IMR-90 (cell line): ENCODE measurements at places on chromosomes 2 and 18. TPM values are rescaled to one million over a fixed set of nuclear protein-coding genes. Genes with fewer than 3 reads are reported as not detected.

DNA sequence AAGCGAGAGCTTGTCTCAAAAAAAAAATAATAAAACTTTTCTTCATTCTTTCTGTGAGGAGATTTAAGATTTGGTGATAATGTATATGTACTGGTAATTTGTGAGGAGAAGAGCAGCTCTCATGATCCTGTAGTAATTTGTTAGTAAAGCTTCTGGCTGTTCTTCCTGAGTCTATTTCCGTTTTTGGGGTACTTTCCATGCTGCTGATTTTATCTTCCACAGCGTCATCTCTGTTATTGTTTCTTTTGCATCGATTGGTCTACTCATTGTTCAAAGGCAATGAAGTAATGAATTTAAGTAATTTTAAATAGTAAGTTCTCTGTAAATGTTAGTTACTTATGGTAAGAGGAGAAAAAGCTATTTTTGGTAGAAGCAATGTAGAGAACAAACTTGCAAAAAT lies 12.0 kb downstream of the NDUFAF7 start:
- H3K36me3 ChIP-seq = peaks cover 26% of the 10 kb centered on the region
- no peaks in the 10 kb centered on the region for H3K27me3 ChIP-seq
- H3K27ac ChIP-seq = no peak overlapping the region
- H3K4me3 ChIP-seq = no peak overlapping the region
- H3K4me1 ChIP-seq = peaks cover 5% of the 10 kb centered on the region; the same call in 1 of the 2 replicates

DNA sequence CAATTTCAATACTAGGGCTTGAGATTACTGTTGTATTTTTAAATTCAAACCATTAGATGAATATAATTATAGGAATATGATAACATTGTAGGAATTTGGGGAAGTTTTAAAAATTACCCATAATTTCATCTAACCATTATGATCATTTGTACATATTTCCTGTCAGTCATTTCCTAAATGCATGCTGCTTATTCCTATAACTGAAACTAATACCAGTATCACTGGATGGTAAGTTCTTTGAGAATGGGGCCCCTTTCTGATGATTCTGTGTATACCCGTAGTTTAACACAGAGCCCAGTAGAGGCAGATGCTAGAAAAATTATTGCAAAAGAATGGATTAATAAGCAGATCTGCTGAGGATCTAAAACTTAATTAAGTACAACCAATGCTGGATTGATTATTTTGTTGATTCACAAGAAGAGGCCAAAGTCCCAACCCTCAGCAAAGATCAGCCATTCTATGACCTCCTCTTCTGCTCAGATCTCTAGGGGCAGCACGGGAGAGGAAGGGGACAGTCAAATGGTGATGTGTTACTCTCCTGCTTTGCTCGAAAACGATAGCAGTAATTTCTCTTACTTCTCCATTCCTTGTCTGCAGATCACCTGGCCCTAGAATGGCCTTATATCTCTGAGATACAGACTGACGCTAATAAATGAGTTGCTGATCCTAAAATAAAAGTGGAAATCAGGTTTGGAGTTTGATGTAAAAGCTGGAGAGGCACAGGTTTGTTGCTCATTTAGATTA lies 69.5 kb upstream of the PELI1 start:
- no peak overlapping the region for H3K4me3 ChIP-seq
- no peaks in the 10 kb centered on the region for H3K36me3 ChIP-seq
- no peaks in the 10 kb centered on the region for H3K4me1 ChIP-seq
- DNase-seq = no peak

DNA sequence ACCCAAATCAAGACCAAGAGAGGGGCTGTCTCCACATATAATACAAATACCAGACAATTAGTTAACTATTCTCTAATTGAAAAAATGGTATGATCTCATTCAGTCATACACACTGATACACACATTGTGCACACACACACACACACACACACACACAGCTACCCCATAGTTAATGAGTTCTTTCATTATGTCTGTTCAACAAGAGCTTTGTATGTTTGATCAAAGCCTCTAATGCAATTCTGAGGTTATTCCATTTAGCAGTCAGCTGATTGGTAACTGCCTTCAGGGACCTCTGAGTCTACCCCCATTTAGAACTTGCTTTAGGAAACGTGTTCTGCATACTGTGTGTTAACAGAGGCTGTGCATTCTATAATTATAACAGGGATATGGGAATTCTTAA lies 741.4 kb upstream of the LRRTM4 start:
- no peaks in the 10 kb centered on the region for H3K36me3 ChIP-seq
- H3K4me3 ChIP-seq = no peak overlapping the region
- no peaks in the 10 kb centered on the region for H3K27me3 ChIP-seq
- H3K4me1 ChIP-seq = no peaks in the 10 kb centered on the region
- no peak for DNase-seq

DNA sequence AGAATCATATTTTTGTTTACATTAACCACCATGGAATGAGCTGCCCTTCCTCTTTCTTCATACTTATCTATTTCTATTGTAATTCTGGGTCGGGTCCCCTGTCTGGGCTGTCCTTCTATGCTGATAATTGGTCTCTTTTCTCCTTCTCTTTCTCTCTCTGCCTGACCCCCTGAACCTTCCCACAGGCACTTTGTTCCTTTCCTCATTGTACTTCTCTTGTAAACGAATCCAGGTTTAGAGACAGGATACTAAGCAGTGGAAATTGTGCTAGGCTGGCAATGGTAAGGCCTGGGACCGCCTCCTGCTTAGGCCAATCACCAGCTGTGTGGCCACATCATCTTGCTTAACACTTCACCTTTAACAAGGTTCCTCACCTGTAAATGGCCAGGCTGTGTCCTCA lies 137.0 kb downstream of the ZNF532 start:
- no peak overlapping the region for H3K27ac ChIP-seq
- no peaks in the 10 kb centered on the region for H3K36me3 ChIP-seq
- DNase-seq = no peak
- H3K27me3 ChIP-seq = no peaks in the 10 kb centered on the region
- H3K4me1 ChIP-seq = peaks cover 8% of the 10 kb centered on the region

DNA sequence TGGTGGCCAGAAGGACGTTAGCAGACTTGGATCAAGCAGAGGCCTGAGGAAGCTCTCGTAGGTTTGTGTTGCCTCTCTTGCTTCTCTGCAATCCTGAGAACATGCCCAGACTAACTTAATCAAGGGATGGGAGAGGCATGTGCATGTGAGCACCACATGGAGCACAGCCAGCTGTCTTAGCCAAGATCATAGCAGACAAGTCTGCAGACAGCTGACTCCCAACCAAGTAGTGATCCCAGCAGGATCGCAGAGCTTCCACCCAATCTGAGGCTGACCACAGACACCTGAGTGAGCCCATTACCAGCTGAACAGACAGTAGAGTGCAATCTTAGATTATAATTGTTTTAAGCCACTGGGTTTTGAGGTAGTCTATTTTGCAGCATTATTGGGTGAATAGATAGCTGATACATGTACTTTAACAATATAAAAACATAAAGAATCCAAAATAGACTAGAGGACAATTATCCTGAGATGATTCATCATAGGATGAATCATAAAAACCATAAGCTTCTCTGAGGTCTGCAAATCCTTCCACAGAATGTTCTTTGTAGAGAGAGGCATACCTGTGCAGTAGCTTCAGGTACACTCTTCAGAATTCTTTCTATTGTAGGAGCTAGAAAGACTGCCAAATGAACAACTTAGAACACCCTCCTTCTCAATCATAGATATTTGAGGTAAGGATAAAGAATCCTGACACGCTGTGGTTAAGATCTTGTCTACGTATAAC lies 25.2 kb upstream of the FAM110C start:
- DNase-seq = no peak
- no peak overlapping the region for H3K4me3 ChIP-seq
- no peaks in the 10 kb centered on the region for H3K27me3 ChIP-seq
- H3K36me3 ChIP-seq = no peaks in the 10 kb centered on the region
- H3K4me1 ChIP-seq = no peaks in the 10 kb centered on the region
- H3K27ac ChIP-seq = no peak overlapping the region

DNA sequence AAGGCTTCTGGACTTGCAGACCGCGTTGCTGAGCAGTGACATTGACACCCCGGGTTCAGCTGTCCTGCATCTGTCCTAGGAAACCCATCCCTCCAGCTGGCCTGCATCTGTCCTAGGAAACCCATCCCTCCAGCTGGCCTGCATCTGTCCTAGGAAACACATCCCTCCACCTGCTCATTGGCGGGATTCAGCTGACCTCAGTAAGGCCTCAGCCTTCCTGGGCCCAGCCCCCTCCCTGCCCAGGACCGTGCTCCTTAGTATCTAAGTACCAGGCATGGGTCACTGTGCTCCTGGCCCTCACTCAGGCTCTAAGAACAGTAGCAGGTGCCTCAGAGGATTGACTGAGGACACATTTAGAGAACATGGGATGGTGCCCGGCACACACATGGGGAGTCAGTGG lies 1.2 kb downstream of the MLPH start:
- DNase-seq = no peak
- no peak overlapping the region for H3K4me3 ChIP-seq

The CRYGC gene
- total RNA-seq = not detected in 2 replicates

The DOCK10 gene
- 63.6 and 75.3 TPM in 2 replicates for total RNA-seq

The LYPD1 gene
- total RNA-seq = 79.7 and 87.6 TPM in 2 replicates

The LRP2 gene
- not detected in 2 replicates for total RNA-seq
